Brain pericyte (primary cell): ENCODE measurements at places on chromosomes 4 and X.

GRCh38 chr4:121786221-121786620 is 14.9 kb upstream of the EXOSC9 start:
- no peak for DNase-seq

DNA sequence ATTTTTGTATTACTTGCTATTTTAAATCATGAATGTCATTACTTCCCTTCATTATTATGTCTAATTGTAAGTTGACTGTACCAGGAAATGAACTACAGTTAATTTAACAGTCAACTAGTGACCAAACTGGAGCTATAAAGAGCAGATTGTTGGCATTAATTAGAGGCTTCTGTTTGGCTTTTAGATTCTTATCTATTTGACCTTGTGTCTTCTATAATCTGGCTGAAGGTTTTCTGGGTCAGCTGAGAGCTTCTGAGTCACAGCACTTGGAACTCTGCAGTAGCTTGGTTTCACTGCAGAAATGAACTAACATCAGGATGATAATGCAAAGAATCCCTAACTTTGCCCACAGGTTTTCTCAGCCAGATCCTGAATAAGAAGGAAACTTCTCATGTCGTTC is 169.2 kb upstream of the LEF1 start:
- no peak for DNase-seq

- DNase-seq, result no peak
Observed at GRCh38 chr4:51918251-51918650, 75.3 kb downstream of the DCUN1D4 start.

DNA sequence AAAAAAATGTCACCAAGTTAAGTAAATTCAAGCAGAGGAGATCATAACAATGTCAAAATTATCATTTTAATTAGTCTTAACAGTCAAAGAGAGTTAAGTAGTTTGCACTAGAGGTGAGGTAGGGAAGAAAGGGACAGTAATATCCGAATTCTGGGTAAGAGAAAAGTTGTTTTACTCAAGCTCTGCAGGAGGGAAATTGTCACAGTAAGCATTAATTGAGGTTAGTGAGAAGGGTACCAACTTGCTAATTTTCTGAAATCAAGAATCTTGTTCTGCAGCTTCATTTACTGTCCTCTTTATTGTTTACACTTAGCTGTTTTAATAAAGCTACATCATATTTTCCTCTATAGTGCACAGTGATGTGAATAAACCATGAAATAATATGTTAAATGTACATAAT is 11.0 kb downstream of the DGKK start:
- no peak for DNase-seq

GRCh38 chr4:181272422-181272821 is 970.8 kb upstream of the TENM3 start:
- peak; percentile 2 for DNase-seq

DNA sequence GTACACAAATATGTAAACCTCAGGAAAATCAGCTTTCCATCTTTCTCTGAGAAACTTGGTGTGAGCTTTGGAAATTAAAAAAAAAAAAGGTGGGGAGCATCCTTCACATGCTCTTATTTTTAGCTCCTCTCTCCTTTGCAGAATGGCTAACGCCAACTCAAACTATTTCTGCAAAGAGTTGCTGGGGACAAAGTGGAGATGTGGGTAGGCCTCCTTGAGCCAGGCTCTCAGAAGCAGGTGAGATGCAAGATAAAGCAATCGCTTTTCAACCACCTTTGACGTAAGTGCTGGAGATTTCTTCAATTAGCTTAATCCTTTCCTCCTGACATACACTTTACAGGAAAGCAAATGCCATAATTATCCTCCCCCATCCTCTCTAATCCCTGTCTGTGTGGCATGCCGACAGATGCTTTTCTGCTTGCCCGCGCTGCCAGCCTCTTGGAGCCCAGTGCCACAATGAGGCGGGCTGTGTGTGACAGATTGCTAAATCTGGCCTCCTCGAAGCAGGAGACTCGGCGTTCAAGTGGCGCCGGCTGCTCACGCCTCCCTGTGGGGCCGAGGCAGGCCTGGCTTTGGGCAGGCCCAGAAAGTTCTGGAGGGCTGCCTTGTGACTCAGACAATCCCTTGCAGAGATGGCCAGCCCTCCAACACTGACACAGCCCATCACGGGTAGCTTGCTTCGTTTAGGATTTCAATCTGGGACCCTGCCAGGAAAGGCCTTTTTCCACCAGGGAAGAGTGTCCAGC is 64.9 kb upstream of the SOD3 start:
- no peak for DNase-seq

DNA sequence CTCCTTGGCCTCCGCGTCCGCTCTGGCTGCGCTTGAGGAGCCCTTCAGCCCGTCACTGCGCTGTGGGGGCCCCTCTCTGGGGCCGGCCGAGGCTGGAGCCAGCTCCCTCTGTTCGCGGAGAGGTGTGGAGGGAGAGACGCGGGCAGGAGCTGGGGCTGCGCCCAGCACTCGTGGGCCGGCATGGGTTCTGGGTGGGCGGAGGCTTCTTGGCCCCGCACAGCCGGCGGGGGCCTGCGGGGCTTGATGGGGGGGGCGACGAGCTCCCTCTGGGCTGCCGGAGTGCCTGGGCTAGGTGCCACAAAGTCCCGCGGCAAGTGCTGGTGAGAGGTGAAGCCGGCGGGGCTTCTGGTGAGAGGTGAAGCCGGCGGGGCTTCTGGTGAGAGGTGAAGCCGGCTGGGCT is 61.9 kb downstream of the ANKRD50 start:
- DNase-seq, result no peak

DNA sequence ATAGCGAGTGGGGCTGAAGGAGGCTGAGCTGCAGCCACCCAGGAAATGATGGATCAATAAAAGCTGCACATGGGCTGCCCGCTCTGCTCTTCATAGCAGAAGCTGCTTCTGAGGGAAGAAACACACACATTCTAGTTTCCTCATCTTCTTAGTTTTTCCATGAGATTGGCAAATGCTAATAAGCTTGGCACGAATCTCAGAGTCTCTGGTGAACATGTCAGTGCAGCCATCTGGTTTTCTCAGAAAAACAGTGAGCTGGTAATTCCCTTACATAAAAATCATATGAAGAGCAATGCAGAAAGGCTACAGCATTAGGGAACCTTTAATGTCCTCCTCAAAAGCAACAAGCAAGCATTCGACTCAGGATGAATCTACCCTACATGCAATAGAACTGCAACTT is 69.9 kb downstream of the GATB start:
- no peak for DNase-seq

- DNase-seq, result no peak
Observed at GRCh38 chr4:7918981-7919380, 20.7 kb downstream of the AFAP1 start.

- no peak for DNase-seq
Observed at GRCh38 chr4:33494150-33494549, 2750.2 kb downstream of the ARAP2 start.

DNA sequence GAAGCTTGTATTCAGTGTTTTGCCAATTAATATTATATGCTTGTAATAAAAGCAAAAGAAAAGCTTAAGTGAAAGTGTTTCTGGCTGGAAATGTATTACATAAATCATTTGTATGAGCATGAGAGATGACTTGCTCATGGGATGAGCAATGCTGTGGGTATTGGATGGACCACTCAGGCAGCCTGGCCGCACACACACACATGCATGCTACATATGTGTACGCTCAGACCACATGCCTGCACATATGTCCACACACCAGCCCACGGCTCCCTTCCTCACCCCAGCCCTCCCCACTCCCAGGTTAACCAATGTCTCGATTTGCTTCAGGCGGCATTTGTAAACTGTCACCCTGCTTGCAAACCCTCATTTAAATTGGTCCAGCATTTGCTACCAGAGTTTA is 55.9 kb downstream of the CPLX1 start:
- DNase-seq, result no peak

- DNase-seq, result no peak
Observed at GRCh38 chrX:149003863-149004660, 501.0 kb downstream of the IDS start.

DNA sequence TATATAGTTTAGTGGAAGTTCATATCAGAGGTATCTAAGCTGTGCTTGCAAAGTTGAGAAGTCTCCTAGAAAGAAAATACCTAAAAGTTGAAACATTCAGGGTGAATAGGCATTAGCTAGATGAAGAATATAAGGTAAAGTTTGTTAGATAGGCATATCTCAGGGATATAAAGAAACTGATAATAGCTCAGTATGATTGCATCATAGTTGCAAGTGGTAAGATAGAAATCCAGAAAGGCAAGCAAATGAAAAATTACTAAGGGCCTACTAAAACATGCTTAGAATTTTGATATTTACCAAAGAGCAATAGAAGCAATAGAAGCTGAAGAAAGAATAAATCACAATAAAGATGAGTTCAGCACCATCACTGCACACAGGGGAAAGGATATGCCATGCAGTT is 610.0 kb upstream of the ADGRL3 start:
- no peak for DNase-seq

DNA sequence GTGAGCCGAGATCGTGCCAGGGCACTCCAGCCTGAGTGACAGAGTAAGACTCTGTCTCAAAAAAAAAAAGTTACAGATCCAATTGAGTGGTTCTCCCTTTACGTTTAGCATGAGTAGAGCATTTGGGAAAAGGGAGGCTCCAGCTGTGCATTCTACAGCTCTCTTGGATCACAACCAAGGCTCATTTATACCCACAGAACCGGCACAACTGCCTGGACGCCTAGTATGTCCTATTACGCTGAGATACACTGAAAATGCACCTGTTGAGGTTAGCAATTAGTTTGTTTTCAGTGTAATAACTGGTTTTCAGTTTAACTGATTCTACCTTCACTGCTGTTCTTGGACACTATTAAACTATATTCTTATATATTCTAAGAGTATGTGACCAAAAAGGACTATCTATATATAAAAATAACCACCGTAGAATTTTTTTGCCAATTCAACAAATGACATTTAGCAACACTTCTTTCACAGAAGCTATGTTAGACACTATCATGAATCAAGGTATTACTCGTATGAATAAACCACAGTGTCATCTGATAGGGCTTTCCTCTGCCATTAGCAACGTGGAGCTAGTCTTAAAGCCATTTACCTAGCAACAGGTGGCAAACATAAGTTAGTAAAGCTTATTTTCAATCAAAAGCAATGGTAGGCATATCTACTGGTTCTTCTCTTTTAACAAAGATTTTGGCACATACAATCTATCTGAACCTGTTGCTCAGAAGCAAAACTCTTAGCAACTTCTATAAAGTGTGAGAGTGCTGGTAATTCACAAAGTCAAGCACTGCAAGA is 3.6 kb downstream of the OTUD4 start:
- DNase-seq, result no peak

DNA sequence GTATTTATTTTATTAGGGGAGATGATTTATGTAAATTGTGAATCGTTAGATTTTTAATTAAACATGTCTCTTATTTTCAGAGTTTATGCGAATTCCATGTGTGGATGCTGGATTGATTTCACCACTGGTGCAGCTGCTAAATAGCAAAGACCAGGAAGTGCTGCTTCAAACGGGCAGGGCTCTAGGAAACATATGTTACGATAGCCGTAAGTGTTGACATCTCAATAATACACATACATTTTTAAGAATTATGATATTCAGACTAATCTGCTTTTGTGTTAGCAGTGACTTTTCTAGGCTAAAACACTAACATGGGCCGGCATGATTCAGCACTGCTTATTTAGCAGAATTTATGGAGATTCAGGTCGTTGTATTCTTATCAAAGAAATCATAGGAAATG is 91.2 kb downstream of the RAP1GDS1 start:
- DNase-seq, result no peak

- DNase-seq, result no peak
Observed at GRCh38 chr4:1209821-1210220, 37.4 kb upstream of the SPON2 start.

GRCh38 chr4:112086036-112086434 is 59.2 kb upstream of the FAM241A start:
- no peak for DNase-seq

DNA sequence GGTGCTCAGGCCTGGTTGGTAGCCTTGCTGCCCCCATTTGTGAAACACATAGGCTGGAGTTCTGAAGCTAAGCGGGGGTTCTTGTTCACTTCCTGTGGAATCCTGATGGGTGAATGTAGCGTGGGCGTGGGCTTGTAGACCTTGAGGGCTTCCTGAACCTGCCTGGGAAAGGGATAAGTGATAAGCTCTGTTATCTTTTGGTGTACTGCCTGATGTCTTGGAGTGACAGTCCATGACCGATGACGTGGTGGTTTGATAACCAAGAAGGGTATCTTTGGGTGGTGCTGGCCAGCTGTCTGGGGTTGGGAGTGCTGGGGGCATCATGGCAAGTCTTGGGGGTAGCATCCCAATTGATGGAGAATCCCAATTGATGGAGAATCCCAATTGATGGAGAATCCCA is 17.5 kb upstream of the WDR1 start:
- DNase-seq, result no peak

GRCh38 chrX:2159861-2160260 is 340.9 kb downstream of the DHRSX start:
- DNase-seq, result no peak

GRCh38 chr4:76706581-76706980 is 191.4 kb downstream of the SOWAHB start:
- DNase-seq, result no peak

GRCh38 chrX:21840193-21840545 is 752 bp downstream of the MBTPS2 start:
- no peak for DNase-seq

GRCh38 chr4:128241425-128241913 is 46.1 kb downstream of the PGRMC2 start:
- peak; percentile 99 for DNase-seq
